ENCODE measurements at places on chromosomes 2 and 18.

- DNase-seq: no peak
Observed at GRCh38 chr18:8562070-8562469, 47.2 kb upstream of the RAB12 start.

DNA sequence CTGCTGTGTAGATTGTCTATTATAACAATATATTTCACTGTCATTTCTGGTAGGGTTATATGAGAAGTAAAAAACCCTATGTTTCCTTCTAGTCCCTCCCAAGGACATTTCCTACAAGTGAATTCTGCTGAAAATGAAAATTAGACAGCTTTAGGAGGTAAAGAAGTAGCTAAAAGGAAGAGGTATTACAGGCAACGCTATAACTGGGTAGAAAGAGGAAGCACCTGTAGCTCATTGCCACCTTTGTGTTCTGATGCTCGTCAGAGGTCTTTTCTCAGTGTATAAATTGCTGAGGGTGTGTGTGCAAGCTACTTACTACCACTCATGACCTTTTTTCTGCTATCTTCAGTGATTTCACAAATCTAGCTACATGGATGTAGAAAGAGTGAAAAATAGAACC is 1.4 kb downstream of the DNAJC10 start:
- no peak for DNase-seq

DNA sequence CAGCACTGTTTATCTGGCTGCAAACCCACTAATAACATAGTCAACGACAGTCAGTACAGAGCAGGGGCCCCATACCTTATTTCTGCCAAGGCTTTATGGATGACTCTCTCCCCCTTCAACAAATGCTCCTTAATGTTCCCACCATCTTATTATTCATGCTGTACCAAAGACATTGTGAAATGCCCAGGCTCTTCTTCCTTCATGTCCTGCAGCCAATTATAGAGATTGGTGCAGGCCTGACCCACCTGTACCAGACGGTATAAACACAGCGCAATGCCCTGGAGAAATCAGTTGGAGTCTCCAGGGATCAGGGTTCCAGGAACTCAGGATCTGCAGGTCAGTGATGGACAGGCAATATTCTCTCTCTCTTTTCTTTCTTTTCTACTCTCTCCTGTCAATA is at the start of gene IL1F10:
IL1F10 (plus strand) TSS at position 290 of the 400 bp plus-strand sequence. CDS start 4,769 bp downstream, outside the sequence.
- DNase-seq: no peak

- no peak for DNase-seq
Observed at GRCh38 chr2:98123286-98123685, 36.3 kb downstream of the VWA3B start.

DNA sequence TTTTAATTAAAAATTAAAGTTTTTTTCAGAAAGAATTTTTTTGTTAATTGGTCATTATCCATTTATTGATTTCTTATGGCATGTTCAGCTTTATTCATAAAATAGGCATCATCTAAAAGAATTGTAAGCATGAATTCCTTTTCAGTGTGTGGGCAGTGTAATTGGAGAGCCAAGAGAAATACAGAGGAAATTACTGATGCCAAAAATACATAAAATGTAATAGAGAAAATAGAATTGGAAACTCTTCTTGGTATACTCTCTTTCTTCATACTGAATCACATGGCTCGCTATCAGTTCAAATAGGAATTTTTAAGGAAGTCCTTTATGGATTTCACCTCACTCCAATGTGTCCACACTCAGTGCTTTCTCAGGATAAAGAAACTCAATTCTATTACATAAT is 663.6 kb upstream of the NRXN1 start:
- no peak for DNase-seq
